ENCODE measurements at places on chromosomes 3 and 15. TPM values are rescaled to one million over a fixed set of nuclear protein-coding genes. Genes with fewer than 3 reads are reported as not detected.

The SH3BP5 gene
- total RNA-seq = 4.6 TPM

The ELP6 gene
- 48.2 TPM for total RNA-seq

The CEP152 gene
- total RNA-seq = 4.8 TPM

The DLEC1 gene
- 0.54 TPM for total RNA-seq

The MUC4 gene
- total RNA-seq = under 0.01 TPM

The ZIC1 gene
- total RNA-seq = not detected

The NOP10 gene
- 125 TPM for total RNA-seq

The TRPC1 gene
- 5.7 TPM for total RNA-seq

The RAP2B gene
- total RNA-seq = 22.1 TPM

The SLC27A2 gene
- 49.8 TPM for total RNA-seq

The GTF2E1 gene
- 7.0 TPM for total RNA-seq

The MAP6D1 gene
- 1.3 TPM for total RNA-seq

The TOPBP1 gene
- 25.0 TPM for total RNA-seq

The EIF4E3 gene
- 8.6 TPM for total RNA-seq

The PLCL2 gene
- 21.5 TPM for total RNA-seq

All from hematopoietic multipotent progenitor cell (in vitro differentiated cells).